Adrenal gland (tissue), 19 donors: ENCODE measurements at places on chromosomes 5 and 9.

GRCh38 chr9:115164511-115164974 is 46.6 kb upstream of the TNC start:
- no peaks in the 10 kb centered on the region for H3K36me3 ChIP-seq
- H3K27me3 ChIP-seq = no peaks in the 10 kb centered on the region
- no peak overlapping the region for H3K4me3 ChIP-seq

DNA sequence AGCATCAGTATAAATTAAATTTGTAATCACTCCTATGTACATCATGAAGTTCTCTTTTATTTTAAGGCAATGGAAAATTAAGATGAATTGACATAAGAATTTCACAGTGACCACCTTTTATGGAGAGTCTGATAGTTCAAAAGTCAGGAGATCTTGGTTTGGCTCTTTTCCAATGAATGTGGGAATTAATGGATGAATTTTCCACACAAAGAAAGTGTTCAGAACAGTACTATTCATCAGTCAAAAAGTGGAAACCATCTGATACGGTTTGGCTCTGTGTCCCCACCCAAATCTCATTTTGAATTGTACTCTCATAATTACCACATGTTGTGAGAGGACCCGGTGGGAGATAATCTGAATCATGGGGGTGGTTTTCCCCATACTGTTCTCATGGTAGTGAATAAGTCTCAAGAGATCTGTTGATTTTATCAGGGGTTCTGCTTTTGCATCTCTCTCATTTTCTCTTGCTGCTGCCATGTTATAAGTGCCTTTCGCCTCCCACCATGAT is 24.5 kb downstream of the CCDC125 start:
- no peaks in the 10 kb centered on the region for H3K4me1 ChIP-seq
- H3K36me3 ChIP-seq = no peaks in the 10 kb centered on the region

DNA sequence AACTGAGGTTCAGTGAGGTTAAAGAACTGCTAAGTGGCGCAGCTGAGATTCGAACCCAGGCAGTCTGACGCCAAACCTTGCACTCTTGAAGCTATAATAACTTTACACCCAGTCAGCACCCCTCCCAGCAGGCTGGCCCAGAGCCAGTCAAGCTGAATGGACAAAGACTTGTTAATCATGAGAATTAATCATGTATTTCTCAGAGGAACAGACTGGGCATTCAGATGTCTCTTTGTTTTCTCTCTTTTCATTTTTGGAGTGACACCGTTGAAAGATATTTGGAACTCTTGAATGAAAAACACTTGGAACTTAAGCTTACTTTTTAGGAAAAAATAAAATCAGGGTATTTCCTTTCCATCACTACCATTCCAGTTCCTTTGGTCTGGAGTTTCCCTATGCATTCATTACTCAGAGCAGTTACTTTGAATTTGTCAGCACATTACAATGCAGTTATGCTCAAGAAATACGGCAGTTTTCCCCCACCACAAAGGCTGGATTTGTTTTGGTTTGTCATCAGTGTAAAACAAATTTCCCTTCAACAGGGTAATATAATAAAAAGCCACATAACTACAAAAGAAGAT is 22.6 kb upstream of the MAMDC2 start:
- no peak overlapping the region for H3K4me3 ChIP-seq
- no peaks in the 10 kb centered on the region for H3K4me1 ChIP-seq
- H3K36me3 ChIP-seq = no peaks in the 10 kb centered on the region
- H3K27me3 ChIP-seq = no peaks in the 10 kb centered on the region

- no peaks in the 10 kb centered on the region for H3K36me3 ChIP-seq
- H3K27ac ChIP-seq = peak overlapping the region; percentile 92
- H3K4me3 ChIP-seq = no peak overlapping the region
- H3K4me1 ChIP-seq = peaks cover 38% of the 10 kb centered on the region
- peak; percentile 87 for DNase-seq
- no peaks in the 10 kb centered on the region for H3K27me3 ChIP-seq
These were observed 103.9 kb downstream of the VAV2 start for GRCh38 chr9:133888048-133888808.

- H3K36me3 ChIP-seq = no peaks in the 10 kb centered on the region
- H3K27me3 ChIP-seq = peaks cover 4% of the 10 kb centered on the region
- no peak for DNase-seq
- no peak overlapping the region for H3K4me3 ChIP-seq
These were observed 13.7 kb upstream of the ADRA1B start for GRCh38 chr5:159902444-159903121.

DNA sequence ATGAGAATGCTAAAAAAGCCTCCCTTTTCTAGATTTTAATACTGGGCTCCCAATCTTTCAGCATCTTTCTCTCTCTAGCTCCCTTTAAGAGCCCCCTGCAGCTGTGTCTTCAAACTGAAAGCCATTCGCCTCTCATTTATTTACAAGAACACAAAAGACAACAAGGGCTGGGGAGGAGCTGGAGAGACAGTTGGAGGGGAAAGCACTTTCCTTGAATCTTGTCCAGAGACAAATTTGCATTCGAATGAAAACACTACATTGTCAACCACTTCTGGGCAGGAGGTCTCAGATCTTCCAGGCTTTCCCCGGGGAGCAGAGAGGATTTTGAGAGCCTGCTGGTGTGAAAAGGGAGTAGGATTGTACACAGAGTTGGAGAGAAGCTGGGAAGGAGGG is 518.3 kb downstream of the CTNND2 start:
- no peak overlapping the region for H3K27ac ChIP-seq
- DNase-seq = no peak
- H3K27me3 ChIP-seq = peaks cover 8% of the 10 kb centered on the region
- H3K36me3 ChIP-seq = no peaks in the 10 kb centered on the region
- no peak overlapping the region for H3K4me3 ChIP-seq
- H3K4me1 ChIP-seq = no peaks in the 10 kb centered on the region

- no peak for DNase-seq
- H3K36me3 ChIP-seq = no peaks in the 10 kb centered on the region
- no peak overlapping the region for H3K27ac ChIP-seq
- no peaks in the 10 kb centered on the region for H3K27me3 ChIP-seq
These were observed 155.9 kb upstream of the PHYKPL start for GRCh38 chr5:178388386-178389025.

DNA sequence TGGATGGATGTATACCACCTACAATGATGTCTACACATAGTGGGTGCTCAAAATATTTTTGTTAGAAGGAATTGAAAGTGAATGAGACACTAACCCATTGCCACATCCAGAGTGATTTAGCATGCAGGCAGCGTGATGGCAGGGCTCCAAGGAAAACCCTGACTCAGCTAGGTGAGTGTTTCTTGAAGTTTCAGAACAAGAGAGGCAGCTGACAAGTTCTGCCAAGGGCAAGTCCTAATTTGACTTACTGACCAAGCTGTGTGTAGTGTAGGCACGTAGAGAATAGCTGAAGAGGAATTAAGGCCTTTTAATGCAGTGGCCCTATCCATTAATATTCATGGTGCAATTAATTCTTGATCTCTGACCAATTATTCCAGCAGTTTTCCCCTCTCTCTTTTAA is 107.8 kb upstream of the ATP10B start:
- H3K4me3 ChIP-seq = no peak overlapping the region
- H3K4me1 ChIP-seq = no peaks in the 10 kb centered on the region
- H3K27ac ChIP-seq = no peak overlapping the region
- peak; percentile 57 for DNase-seq
- no peaks in the 10 kb centered on the region for H3K27me3 ChIP-seq

GRCh38 chr5:127924606-127925005 is 159.0 kb upstream of the SLC12A2 start:
- H3K27me3 ChIP-seq = no peaks in the 10 kb centered on the region
- no peak overlapping the region for H3K4me3 ChIP-seq
- no peaks in the 10 kb centered on the region for H3K4me1 ChIP-seq
- no peak for DNase-seq
- H3K36me3 ChIP-seq = no peaks in the 10 kb centered on the region

GRCh38 chr9:36035006-36035405 is 1.7 kb upstream of the RECK start:
- peaks cover 29% of the 10 kb centered on the region for H3K4me1 ChIP-seq
- H3K36me3 ChIP-seq = no peaks in the 10 kb centered on the region
- DNase-seq = no peak
- H3K27me3 ChIP-seq = no peaks in the 10 kb centered on the region

DNA sequence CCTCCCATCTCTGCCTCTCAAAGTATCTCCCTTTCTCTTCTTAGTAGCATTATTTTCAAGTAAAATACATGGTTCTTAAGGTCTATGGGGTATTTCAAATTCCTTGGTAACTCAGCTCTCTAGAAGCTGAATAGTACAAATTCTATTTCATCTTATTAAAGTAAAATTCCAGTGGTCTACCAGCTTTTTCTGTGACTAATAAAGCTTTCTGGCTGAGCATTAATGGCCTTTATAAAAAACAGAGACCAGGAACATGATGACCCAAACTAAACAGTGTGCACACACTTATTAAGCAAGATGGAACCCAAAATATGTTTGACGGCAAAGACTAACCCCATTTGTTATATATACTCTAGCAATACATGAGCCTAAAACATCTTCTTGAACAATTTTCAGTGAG is 142.6 kb downstream of the OR2K2 start:
- no peak overlapping the region for H3K27ac ChIP-seq
- H3K27me3 ChIP-seq = no peaks in the 10 kb centered on the region
- no peaks in the 10 kb centered on the region for H3K36me3 ChIP-seq
- no peak for DNase-seq
- H3K4me3 ChIP-seq = no peak overlapping the region
- no peaks in the 10 kb centered on the region for H3K4me1 ChIP-seq

DNA sequence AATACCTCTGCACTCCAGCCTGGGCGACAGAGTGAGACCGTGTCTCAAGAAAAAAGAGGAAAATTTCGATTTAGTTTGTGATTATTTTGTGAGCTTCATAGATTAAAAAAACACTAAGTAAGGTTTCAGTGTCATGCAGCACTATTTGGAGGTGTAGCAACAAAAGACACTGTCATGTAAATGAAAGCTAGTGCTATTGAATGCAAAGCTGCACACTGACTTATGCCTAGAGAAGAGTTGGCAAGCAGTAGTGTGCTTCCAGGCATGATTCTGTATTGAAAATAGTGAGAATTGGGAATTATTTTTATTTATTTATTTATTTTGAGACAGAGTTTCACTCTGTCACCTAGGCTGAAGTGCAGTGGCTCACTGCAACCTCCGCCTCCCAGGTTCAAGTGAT is 34.5 kb downstream of the DDX46 start:
- no peaks in the 10 kb centered on the region for H3K36me3 ChIP-seq
- no peak overlapping the region for H3K4me3 ChIP-seq
- H3K4me1 ChIP-seq = no peaks in the 10 kb centered on the region
- H3K27ac ChIP-seq = no peak overlapping the region
- H3K27me3 ChIP-seq = no peaks in the 10 kb centered on the region
- no peak for DNase-seq

DNA sequence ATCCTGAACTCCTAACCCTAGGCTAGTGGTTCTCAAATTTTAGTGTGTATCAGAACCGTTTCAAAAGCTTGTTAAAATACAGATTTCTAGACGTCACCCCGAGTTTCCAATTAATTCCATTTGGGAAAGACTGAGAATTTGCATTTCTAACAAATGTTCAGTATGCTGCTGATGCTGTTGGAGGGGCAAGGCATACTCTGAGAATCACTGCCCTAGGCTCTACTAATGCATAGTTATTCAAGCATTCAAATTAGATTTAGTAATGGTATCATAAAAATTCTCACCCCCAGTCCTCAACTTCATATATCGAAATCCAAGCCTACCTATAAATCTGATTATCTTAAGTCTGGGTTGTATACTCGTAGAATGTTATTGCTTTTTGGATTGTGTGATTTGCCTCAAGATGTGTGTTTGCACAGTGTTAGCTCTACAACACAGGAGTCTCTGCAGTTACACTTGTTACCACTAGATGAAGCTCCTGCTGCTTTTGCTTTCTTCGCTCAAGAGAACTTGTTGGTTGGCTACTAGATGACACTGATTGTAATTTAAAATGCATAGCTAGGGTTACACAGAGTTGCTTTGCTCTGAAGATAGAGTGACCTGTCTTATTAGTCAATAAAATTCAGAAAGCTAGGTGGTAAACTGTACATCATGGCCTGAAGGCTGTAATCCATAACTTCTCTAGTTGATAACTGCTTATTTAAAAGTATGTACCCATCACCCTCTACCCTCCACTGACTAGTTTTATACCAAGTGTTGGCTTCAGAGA is 7.5 kb upstream of the ERAP2 start:
- H3K4me1 ChIP-seq = no peaks in the 10 kb centered on the region
- DNase-seq = peak; percentile 18
- H3K4me3 ChIP-seq = no peak overlapping the region
- no peaks in the 10 kb centered on the region for H3K36me3 ChIP-seq
- H3K27me3 ChIP-seq = no peaks in the 10 kb centered on the region
- H3K27ac ChIP-seq = no peak overlapping the region

DNA sequence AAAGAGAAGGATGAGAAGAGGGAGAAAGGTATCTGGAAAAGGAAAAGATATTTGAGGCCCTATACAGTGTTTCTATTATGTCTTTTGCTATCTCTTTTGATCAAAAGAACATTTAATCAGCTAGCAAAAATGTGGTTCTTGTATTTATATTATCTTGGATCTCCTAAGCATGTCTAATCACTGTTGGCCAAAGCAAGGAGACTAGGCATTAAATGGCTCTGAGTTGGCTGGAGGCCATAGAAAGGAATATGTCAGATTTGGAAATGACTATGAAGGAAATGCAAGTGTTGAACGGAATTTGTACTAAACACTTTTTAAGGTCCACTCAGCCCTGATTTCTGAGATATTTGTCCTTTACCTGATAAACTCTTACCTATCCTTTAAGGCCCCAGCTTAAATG is 22.4 kb upstream of the THG1L start:
- H3K36me3 ChIP-seq = no peaks in the 10 kb centered on the region
- H3K4me1 ChIP-seq = no peaks in the 10 kb centered on the region
- no peaks in the 10 kb centered on the region for H3K27me3 ChIP-seq
- H3K27ac ChIP-seq = no peak overlapping the region
- DNase-seq = no peak

GRCh38 chr9:133103183-133103986 is 17.7 kb downstream of the RALGDS start:
- no peaks in the 10 kb centered on the region for H3K36me3 ChIP-seq
- H3K4me1 ChIP-seq = peaks cover 5% of the 10 kb centered on the region
- H3K27me3 ChIP-seq = no peaks in the 10 kb centered on the region
- DNase-seq = peak; percentile 82
- H3K27ac ChIP-seq = peak overlapping the region; percentile 39
- H3K4me3 ChIP-seq = no peak overlapping the region
